Globus pallidus (tissue), 1 donor: ENCODE measurements at places on chromosomes 13 and 19.

- no peak for DNase-seq
Observed at GRCh38 chr13:23513455-23513854, 56.8 kb upstream of the TNFRSF19 start.

DNA sequence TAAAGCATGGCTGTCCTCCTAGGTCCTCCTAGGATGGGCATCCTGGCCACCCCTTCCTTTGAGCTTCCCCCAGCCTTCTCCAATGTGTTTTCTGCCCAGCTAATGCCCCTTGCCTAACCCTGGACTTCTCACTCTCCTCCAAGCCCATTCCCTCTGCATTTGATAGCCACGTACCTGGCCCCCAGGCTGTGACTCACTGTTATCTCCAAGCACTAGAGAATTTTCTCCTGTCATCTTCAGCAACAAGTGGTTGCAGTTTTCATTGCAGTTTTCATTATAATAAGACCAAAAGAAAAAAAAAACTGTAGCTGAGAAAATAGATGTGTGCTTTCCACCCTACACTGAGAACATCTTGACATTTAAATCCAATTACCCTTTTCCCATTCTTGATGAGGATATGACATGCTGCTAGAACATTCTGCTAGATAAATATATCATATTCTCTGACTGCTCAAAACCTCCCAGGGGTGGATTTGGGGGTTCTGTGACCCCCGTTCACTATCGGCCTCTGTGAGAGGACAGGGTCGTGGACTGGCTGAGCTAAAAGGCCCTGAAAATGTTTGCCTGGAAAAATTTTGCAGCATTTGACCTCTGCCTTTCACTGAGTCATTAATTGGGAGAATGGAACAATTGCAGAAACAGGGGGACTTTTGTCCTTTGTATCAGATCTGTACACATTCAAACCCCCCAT is 58.8 kb upstream of the KCTD15 start:
- no peak for DNase-seq

DNA sequence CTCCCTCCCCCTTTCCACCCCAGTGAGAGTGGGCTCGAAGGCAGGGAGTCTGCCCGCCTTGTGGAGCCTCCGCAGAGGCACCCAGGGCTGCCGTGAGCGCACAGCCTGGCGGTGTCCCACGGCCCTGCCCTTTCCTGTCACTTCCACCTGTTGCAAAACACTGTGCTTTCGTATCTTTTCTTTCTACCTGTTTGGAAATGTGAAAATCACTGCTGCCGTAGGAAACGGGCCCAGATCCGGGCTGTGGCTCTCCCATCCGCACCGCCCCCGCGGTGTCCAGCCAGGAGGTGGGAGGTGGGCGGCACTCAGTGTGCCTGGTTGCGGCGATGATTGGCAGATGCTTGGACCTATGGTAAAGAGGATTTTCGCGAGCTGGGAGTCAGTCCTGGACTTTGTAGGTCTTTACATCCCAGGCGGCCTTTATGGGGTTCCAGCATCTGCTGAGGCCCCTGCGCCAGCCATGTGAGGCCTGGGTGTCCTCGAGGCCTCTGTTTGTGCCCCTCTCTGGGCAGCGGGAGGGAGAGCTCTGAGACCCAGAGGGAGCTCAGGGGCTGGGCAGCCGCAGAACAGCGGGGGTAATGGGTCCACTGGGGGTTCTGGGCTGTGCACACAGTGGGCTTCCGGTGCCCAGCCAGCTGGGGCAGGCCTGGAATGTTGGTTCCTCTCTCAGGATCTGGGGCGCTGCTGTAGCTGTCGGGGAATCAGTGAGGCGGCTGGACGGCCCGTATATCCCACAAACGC is 6.1 kb downstream of the STK11 start:
- DNase-seq, result no peak

GRCh38 chr19:2429917-2430535 is 2.6 kb upstream of the TIMM13 start:
- DNase-seq, result no peak

DNA sequence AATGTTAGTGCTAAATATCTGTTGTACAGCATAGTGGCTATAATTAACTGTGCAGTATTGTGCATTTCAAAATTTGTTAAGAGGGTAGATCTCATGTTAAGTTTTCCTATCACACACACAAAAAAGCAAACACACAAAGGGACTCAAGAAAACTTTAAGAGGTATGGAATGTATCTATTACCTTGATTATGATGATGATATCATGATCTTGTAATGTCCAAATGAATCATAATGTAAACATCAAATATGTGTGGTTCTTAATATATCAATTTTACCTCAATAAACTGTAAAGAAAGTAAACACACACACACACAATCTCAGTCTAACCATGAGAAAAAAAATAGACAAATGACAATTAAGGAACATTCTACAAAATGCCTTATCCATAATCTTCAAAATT is 934.6 kb downstream of the SLITRK1 start:
- no peak for DNase-seq

GRCh38 chr13:75365724-75366173 is 116.2 kb downstream of the TBC1D4 start:
- no peak for DNase-seq

DNA sequence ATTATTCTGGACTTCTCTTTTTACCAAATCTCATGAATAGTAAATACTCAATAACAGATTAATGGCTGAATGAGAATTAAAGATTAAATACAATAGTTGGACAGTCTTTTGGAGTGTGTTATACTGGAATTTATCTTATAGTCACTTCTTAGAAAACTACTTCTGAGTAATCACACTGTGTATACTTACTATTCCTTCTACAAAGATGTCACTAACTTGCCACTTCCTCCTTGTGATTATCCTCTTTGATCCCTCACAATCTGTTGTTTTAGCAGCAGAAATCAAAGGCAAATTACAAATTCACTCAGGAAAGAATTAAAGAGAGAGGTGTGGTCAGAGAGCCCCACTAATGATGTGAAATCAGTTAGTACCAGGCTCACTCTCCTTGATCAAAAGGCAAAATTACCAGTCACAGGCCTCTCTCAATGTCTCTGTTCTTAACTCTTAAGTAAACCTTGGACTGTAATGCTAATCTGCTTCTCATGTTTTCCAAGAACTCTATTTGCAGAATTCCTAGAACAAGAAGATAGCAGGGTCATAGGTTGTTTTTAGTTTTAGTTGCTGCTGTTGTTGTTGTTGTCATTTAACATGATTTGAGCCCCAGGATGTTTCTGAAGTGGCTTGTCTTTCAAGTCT is 37.3 kb upstream of the FNDC3A start:
- DNase-seq, result no peak

DNA sequence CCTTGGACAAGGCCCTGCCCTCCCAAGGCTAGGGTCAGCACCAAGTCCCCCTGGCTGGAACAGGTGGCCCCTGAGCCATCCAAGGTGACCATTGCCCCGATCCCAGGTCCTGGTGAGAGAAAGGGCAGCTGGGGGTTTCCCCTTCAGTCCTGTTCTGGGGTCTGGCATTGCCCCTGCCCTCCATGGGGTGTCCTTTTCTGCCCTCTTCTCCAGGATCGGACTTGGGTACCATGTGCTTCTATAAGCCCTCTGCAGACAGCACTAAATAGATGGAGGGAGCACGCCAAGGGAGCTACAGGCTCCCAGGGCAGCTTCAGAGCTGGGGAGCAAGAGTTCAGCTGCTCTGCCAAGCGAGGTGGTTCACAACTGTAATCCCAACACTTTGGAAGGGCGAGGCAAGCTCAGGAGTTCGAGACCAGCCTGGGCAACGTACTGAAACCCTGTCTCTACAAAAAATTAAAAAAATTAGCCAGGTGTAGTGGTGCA is 13.5 kb upstream of the KCNN1 start:
- DNase-seq, result no peak

DNA sequence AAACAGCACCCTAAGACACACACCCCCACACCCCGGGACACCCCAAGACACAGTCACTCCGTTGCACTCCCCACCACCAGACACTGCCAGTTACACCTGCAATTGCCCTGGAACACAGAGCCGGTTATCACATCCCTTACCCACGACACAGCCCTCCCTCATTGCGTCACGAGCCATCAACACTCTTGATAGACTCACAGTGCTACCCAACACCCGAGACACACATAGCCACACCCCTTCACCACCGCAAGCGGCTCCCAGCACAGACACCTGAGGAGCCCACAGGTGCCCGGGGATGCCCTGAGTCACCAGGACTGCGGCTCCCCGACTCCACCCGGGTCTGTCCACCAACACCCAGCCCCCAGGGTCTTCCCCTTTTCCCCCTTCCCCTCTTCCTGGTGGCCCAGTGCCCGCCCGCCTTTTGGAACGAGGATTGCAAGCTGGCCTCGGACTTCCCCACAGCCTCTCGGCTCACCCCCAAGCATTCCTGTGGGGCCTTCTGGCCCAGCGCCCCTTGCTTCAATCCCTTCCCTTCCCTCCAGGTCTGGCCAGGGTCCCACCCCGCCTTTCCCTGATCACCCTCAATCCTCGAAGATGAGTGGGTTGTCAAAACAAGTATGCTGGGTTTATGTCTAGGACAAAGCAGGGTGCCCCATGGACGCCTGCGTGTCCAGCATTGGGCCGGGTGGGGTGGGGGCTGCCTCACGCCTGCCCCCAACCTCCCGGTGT is 1.7 kb upstream of the PTGER1 start:
- DNase-seq, result no peak

GRCh38 chr13:23851106-23851505 is 38.1 kb downstream of the MIPEP start:
- no peak for DNase-seq

DNA sequence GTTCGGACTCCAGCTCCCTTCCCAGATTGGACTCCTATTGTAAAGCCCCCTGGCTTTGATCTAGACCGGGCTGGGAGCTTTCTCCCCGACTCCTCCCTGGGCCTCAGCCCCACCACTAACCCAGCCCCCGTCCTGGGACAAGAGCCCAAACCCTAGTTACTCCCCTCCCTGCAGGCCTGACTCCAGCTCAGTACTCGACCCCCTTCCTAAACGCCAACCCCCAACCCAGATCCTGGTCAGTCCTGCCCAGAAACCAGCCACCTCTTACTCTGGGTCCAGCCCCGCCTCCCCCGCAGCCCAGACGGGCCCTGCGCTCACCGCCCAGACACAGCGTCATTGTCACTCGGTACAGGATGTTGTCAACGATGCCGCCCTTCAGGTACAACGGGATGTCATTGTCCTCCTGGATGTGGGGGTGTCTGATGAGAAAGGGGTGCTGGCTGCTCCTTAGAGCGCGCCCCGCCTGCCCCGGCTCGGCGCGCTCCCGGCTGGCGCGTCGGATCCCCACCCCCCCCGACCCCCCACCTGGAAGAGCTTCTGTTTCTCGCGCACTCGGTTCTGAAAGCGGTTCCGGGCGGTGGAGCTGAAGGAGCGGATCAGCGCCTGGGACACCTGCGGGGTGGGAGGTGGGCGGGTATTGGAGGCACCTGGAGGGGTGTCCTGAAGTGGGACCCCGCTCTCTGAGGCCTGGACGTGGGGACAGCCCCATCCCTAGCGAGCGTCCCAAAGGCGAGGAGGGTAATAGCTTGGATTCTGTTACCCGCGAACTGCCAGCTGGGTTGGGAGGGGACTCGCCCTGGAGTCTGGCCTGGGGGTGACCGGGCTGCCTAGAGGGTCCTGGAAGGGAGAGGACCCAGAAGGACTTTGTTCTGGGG is 866 bp downstream of the COX7A1 start:
- no peak for DNase-seq

DNA sequence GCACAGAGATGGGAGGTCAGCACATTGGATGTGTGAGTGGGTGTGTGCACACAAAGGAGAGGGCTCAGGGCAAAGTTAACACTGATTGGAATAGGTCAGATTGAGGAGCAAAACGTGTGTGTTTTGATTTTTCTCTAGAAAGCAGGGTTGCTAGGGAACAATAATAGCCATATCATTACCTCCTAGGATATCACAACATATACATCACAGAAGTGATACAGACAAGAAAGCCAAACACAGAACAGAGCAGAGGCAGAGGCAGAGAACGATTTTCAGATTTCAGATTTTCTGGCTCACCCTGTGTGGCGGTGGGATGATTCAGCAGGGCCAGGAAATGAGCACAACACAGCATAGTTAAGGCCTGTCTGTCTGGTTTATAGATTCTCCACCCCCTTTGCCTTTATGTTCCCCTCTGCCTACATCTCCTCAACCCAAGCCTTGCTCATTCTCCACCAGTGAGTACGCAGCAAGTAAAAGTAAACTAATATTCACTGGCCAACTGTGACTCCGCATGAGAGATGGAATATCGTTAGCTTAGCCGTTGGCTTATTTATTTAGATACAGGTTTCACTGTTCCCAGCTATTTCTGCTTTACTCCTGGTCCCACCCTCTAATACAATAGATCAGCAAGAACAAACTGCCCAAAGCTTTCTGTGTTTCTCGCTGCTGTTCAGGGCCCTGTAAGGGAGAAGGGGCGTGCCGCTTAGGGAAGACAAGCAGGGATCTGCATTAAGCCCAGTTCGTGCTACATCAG is 182.7 kb upstream of the TSC22D1 start:
- DNase-seq, result no peak

DNA sequence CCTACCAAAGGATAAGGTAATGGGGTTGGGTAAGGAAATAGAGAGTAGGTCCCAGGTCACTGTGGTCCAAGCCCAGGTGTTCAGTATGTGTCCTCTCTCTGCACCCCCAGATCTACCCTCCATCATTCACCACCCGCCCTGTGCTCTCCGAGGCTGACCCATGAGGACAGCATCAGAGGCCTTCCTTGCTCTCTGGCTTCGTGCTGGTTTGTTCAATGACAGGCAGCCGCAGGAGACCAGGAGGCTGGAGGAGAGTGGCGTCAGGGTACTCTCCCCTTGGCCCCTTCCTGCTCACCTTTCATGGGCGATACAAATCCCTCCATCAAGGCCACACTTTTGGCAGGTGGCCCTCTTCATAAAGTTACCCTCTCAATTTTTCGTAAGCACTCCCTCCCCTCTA is 1.7 kb downstream of the TUBA3C start:
- DNase-seq, result no peak

DNA sequence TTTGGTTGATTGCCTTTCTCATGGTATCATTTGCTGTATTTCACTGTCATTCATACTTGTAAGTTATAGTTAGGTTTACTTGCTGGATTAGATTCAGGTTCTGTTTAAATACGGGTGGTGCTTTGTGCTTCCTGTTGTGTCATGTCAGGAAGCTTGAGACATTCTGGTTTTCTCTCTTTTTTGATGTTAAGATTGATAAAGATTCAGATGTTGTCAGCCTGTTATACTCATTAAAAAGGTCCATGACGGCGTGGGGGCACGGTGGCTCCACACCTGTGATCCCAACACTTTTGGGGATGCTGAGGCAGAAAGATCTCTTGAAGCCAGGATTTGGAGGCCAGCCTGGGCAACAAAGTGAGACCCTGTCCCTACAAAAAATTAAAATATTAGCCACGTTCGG is 45.7 kb downstream of the NAA16 start:
- no peak for DNase-seq

- DNase-seq, result no peak
Observed at GRCh38 chr13:110314516-110315245, 7.6 kb downstream of the COL4A2 start.

DNA sequence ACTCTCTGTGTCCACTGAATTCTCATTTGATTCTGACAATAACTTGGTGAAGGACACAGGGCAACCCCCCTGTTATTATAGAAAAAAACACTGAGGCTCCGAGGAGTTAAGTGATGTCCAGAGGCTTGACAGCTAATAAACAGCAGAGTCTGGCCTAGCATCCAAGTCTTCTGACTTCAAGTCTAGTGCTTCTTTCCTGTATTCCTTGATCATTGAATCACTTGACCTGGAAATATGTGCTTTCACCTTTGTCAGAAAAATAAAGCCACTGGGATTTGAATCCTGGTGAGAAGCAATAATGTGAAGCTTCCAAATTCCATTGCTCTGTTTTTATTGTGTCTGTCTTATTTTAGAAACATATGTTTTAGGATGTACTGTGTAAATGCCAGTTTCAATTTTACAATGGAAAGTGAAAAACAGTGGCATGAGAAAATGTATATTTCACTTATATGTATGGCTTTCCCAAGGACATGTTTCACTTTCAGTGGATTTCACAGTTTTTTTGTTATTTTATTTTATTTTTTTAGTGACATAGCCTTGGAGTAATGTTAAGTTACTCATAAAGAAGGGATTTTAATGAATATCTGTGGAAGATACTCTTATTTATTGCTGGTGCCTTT is 190.2 kb downstream of the GPC6 start:
- no peak for DNase-seq
